Stimulated activated CD8-positive, alpha-beta memory T cell treated with anti-CD3 and anti-CD28 coated beads, Interleukin-7, amount 100 ng/mL, for 4 hours (primary cell): ENCODE measurements at places on chromosomes 6 and 20.

- no peak for DNase-seq
These were observed 1.9 kb upstream of the SLC24A3 start for GRCh38 chr20:19210391-19211155.

DNA sequence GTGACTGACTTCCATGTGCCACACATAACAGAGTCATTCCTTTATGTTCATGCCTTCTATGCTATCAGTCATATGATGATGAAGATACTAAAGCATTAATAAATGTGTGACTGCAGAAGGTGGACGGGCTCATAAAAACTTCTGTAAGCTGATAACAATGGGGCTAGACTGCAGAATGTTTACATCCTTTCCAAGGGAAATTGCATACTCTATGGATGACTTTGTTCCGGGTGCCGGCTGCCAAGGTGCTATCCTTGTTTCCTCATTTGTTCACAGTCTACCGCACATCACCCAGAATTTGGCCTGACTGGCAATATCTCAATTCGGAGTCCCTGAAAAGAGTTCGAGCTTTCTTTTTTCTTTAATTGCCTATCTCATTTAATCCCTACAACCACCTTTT is 85.0 kb downstream of the HUS1B start:
- DNase-seq = no peak

DNA sequence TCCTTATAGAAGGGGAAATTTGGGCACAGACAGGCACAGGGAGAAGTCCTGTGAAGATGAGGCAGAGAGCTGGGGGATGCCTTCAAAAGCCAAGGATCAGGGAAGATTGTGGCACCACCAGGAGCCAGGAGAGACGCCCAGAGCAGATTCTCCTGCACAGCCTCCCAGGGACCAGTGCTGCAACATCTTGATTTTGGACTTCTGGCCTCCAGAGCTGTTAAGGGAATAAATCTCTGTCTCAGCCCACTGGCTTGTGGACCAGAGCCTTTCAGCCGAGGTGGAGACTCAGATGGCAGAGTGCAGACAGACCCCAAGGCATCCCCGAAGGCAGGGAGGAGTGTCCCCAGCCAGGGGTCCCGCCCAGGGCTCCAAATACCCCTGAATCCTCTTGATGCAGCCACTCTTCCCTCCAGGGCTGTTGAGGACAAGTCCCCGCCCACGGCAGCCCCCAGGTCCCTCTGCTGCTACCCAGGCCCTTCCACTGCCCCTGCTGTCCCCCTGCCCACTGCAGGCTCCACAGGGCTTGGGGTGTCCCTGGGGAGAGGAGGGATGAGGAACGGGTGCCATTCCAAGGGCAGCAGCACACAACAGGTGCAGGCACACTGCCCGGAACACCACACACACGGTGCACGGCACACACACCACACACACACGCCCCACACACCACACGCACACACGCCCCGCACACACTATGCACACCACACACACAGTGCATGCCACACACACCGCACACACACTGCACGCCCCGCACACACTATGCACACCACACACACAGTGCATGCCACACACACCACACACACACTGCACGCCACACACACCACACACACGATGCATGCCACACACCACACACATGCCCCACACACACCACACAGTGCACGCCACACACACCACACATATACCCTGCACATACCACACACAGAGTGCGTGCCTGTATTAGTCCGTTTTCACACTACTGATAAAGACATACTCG is 311.4 kb downstream of the TAF4 start:
- no peak for DNase-seq

GRCh38 chr20:47785311-47785853 is at the start of gene SULF2:
TSS of gene SULF2 (minus strand) at chr20:47785481. CDS start at chr20:47757363, 28,118 bp downstream.
- DNase-seq = no peak

GRCh38 chr20:11891077-11891775 is 26.5 kb upstream of the BTBD3 start:
- no peak for DNase-seq
